ENCODE measurements at places on chromosomes 5 and 9. TPM values are rescaled to one million over a fixed set of nuclear protein-coding genes. Genes with fewer than 3 reads are reported as not detected.

DNA sequence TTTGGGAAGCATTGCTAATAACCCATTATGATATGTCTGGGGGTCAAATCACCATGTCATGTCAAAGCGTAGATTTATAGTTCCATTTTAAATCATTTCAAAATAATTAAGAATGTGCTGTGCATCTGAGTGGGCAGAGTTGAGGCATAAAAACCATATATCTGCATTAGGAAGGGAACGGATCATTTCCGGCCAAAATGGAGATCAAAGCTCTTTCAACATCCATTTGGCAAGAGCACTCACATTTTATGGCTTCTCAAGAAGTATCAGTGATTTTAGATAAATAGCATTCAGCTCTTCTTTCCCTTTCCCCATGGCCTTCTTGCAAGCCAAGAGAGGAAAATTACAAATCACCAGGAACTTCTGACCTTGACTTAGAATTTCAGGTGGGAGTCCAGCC, 89.9 kb downstream of the HSPA4 start:
- no peak for DNase-seq

Gene RPS14
- 3,506 TPM for total RNA-seq

GRCh38 chr5:76143884-76144283, 60.7 kb downstream of the SV2C start:
- no peak for DNase-seq

- DNase-seq, result no peak
Observed at GRCh38 chr9:70589571-70590314, 175.3 kb upstream of the KLF9 start.

- no peak for DNase-seq
Observed at GRCh38 chr5:17433406-17433805, 64.6 kb upstream of the TAF11L2 start.
